ENCODE measurements at places on chromosomes 11 and 22.

DNA sequence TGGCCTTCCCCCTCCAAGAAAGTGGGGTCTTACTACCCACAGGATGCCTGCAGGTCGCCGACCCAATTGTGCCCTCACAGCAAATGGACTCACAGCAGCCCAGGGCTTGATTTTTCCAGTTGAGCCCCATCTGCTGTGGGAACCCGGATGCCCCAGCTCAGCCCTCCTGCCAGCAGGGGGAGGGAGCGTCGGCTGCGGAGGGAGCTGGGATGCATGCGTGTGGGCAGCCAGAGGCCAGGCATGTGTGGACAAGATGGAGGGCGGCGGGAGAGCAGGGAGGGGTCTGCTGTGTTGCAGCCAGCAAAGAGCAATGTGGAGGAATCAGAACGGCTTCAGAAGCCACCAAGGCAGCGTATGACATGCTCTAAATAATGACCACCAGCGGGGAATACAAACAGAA, 41.0 kb upstream of the EIF3D start:
- no peak for DNase-seq

- DNase-seq = peak; percentile 50
Measured at GRCh38 chr22:20509344-20510047, 2.1 kb downstream of the MED15 start.

GRCh38 chr11:102157219-102157618, 47.0 kb downstream of the YAP1 start:
- no peak for DNase-seq

DNA sequence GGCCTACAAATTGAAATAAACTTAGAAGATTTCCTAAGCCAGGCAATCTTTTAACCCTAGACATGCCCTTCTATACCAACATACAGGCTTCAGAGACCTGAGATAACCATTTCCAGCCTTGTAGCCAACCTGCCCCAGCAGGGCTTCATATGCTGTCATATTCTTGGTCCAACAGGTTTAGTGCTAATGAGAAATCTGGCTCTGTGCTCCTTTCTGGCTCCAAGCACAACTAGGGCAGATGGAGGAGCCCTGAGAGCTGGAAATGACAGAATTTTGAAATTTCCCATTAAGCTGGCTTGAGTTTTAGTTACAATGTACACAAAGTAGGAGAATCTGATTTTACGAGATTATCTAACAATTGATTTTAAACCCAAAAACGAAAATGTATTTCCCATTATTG, 323.0 kb upstream of the CCDC90B start:
- no peak for DNase-seq

DNA sequence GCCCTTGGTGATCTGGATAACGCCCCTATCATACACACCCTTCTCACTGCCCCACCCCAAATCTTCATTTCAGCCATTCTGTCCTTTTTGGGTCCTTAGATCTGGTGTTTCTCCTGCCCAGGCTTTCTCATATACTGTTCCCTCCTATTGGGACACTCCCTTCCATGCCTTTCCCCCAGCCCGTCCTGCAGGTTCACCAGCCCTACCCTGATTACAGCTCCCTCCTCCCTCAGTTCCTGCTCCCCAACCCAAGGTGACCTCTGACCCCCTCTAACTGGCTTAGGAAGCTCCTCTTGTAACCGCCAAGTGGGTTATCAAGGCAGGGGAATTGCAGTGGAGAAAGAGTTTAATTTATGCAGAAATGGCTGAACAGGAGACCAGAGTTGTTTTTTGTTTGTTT, 13.0 kb downstream of the MTFP1 start:
- DNase-seq = no peak

DNA sequence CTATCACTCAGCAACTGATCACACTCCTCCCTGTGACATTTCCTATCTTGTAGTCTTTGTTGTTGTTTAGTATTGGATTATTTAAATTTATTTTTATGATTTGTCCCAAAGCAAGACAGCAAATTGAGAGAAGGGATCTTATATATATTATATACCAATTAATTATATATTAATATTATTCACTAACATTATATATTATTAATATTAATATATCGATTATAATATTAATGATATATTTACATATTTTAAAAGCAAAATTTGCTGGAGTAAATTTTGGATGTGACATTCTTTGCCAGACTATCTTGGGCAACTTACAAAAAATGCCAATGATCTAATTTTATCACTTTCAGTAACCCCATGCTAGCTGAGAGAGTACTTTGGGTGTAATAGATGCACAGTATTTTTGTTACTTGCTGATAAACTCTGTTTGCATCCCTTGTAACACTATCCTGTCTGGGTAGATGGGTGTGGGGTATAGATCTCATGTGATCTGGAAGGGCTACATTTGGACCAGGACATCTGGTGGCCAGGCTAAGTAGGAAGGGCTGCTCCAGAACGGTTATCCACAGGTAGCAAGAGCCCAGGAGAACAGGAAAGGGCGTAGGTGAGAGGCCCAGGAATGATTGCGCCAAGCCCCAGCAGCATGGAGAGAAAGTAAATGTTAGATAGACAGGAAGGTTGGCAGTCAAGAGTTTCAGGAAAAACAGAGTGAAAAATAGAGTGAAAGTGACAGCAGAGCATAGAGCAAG, 608.6 kb upstream of the KIRREL3 start:
- no peak for DNase-seq

DNA sequence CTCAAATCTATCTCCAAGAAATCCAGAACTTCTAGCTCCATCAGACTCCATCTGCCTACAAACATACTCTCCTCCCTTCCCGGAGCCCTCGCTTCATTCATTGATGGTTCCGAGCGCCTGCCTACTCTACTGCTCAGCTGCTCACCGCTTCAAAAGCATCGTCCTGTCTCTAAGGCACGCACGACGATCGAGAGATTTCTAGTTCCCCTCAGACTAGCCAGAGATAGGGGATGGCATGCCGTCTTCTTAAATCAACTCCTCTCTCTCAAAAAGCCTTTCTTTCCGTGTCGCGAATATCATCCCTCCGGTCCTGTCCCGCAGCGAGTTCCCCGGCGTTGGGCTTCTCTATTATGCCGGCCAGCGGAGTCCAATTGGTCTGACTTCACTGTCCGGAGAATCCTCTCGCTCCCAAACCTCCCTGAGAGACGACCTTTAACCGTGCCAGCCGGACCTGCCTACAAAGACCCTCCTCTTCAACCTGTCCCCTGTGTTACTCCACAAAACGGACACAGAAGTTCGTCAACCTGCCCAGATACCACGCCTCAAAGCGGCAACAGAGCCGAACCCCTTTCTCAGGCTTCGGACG, 592 bp downstream of the EEF1G start:
- no peak for DNase-seq

- no peak for DNase-seq
Measured at GRCh38 chr11:98701541-98701940, 319.2 kb upstream of the CNTN5 start.

All from activated T-cell treated with anti-CD3 and anti-CD28 coated beads for 48 hours (primary cell).